ENCODE measurements at places on chromosomes 5 and 9. TPM values are rescaled to one million over a fixed set of nuclear protein-coding genes. Genes with fewer than 3 reads are reported as not detected.

Gene SMC2
- polyA plus RNA-seq: 21.3 TPM

Gene IL13
- not detected for polyA plus RNA-seq

Gene IRX2
- polyA plus RNA-seq: 0.58 TPM

Gene PCDHGC5
- 1.1 TPM for polyA plus RNA-seq

Gene ZNF189
- polyA plus RNA-seq: 19.8 TPM

Gene WDR31
- polyA plus RNA-seq: 2.3 TPM

Gene PCDHA10
- 0.25 TPM for polyA plus RNA-seq

Gene PCDHGA3
- polyA plus RNA-seq: 1.0 TPM

Gene INSL4
- not detected for polyA plus RNA-seq

Gene IFNA14
- polyA plus RNA-seq: not detected

Gene CYLC2
- not detected for polyA plus RNA-seq

Gene KIF4B
- polyA plus RNA-seq: not detected

DNA sequence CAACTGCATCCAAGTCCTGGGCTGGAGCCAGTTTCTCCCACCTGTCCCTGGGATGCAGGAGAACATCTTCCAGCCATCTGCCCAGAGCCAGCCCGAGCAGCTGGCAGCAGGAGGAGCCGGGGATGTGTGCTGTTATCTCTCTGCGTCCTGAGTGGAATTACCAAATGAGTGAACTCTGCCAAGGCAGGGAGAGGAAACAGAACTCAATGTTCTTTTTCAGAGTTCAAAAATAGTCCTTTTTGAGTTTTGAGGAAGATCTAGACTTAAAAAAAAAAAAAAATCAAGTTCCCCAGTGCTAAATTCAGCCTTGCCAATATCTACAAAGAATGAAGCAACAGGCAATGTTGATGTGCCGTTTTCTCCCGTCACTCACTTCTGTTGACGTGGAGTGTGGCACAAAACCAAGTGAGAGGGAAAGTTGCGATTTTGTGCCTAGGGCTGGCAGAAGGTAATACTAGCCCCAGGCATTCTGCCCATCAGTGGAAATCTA lies 56.2 kb downstream of the TMOD1 start:
- no peak for DNase-seq

- DNase-seq: no peak
Observed at GRCh38 chr5:37769840-37770239, 70.0 kb downstream of the GDNF start.

GRCh38 chr5:41325074-41325473 lies 111.7 kb upstream of the C6 start:
- DNase-seq: no peak

DNA sequence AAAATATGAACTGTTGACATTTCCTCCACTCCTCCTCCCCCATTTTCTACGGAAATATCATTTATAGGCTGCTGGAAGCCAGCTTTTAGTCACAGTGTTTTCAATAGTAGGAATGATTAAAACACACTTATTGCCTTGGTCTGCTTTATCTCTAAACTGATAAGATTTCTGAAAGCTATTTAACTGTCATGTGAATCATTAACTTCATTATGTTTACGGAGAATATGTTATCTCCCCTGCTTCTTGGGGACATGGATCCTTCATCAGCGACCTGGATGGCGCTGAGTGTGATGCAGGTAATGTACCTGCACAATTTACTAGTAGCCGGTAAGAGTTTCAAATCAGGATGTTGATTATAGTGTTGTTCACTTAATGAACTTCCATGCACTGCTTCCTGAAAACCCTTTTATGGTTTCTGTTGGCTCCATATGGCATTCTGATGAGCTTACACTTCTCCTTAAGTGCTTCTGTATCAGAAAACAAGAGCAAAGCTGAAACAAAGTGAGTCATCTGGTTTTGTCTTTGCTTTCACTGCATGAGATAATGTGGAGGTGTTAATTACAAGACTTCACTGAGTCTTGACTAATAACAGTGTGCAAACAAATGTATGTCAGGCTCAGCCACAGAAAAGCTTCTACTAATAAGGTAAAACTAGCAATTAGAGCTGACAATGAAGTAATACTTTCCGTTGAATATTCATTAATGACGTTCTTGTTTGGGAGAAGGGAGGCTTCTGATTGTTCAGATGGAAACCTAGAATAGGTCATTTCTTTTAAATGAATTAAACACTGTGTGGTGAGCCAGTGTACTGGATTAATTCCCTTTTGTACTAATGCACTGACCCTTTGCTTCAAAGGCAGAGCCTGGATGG lies 162.4 kb upstream of the ZNF608 start:
- DNase-seq: no peak

GRCh38 chr9:1008216-1008615 lies 31.8 kb downstream of the DMRT3 start:
- no peak for DNase-seq

DNA sequence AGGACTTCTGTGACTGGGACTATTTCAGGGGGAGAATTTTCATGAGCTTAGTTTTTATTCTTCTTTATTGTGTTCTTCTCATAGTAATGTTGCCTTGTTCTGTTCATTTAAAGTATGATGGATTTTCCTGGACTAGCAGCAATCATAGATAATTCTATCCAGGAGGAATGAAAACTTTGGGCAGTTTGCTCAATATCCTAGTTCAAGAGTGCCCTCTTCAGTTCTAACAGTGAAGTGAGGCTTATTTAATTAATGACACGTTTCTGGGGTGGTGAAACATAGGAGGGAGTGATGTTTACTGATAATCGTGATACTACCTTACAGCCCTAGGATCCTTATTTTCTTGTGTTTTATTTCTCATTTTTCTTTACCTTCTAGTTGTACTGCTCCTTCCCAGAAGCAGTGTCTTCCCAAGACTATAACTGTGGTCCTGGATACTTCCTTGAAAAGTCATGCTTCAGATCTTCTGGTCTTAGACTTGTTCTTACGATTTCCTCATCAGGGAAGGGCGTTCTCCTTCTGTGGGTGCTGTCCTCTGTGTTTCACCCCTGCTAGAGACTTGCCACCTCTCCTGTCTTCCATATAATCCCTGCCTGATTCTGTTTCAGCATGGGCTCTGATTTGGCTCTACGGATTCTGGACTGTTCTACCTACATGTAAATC lies 57.4 kb downstream of the CFAP95 start:
- no peak for DNase-seq

DNA sequence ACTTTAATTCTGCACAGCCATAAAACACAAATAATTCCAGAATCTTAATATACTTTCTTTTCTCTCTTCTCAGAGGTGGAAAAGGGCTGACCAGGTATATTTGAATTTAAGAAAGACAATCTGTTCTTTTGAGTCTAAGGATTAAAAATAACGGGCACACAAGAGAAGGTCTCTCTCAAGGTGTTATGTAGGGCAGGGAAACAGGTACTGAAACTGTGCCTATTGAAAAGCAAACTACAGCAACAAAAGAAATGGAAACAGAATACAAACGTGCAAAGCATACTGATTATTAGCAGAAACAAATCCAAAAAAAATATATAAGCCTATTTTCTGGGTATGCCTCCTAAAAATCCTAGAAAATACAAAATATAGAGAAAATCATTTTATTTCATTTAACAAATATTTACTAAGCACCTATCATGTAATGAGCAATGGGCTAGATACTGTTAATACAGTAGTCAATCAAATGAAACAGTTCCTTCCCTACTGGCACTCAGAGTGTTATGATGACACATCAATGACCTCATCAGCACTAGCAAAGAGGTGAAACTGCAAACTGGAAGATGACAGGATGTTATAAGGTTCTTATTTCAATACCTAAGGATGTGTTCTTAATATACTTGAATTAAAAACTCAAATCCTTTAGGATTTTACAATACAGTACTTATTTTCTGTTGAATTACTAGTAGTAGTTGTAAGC lies 87.7 kb downstream of the AUH start:
- DNase-seq: no peak

GRCh38 chr5:141560725-141561483 lies 57.9 kb downstream of the DIAPH1 start:
- peak; percentile 95 for DNase-seq

DNA sequence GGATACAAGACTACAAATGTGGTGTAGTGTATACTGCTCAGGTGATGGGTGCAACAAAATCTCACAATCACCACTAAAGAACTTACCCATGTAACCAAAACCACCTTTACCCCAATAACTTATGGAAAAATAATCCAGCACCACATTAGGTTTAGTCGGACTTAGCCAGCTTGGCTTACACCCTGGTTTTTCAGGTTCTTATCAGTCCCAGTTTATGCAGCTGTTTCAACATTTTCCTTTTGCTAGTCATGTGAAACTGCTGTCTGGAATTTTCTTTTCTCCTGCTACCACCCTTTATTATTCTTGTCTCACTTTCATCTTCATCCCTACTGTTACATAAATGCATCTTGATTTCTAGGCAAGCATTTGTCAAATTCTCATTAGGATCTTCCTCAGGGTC lies 51.5 kb downstream of the STK32A start:
- DNase-seq: no peak

DNA sequence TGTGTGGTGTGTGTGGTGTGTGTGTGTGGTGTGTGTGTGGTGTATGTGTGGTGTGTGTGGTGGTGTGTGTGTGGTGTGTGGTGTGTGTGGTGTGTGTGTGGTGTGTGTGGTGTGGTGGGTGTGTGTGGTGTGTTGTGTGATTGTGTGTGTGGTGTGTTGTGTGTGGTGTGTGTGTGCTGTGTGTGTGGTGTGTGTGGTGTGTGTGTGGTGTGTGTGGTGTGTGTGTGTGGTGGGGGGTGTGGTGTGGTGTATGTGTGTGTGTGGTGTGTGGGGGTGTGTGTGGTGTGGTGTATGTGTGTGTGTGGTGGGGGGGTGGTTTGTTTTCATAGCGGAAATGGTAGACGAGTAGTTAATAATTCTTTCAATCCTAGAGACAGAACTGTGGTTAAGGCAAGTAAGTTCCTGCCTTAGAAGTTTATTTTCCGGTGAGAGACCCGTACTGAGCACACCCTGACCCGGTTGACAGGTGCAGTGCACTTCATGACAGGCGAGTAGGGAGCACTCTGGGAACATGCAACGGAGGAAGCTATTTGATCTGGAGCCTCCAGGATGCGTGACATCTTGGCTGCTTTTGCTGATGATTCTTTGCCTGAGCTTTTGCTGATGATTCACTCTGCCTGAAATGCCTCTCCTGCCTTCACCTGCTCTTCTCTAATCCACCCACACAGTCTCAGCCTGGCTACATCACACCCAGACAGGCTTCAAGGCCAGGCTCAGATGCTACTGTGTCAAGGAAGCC lies 21.7 kb upstream of the FAT2 start:
- no peak for DNase-seq

DNA sequence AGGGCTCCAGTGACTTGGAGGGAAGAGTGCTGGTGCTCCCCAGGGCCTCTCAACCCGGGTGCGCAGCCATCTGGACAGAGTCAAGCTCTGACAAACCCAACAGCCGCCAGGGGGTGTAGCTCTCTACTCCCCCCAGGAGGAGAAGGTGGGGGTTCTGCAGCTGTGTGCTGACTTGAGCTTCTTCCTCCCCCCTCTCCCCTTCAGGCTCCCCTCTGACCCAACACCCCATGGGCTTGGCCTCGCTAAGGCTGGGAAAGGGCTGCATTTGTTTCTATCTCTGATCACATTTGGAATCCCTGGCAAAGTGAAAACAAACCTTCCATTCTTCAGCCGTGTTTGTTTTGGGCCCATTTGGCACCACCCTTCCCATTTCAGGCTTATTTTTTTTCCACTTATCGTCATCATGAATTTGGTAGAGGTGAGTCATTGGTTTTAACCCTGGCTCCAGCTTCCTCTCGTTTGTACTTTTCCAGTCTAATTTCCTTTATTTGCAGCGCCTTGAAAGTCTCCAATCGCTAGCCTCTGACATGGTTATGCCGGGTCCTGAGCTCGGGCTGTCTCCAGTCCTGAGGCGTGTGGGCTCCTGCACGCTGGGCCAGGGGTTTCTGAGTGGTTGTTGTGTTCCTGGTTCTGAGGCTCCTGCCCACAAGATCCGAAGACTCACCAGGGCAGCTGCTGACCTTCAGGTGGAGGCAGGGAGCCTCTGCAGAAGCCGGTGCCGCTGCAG lies 36.1 kb downstream of the DAP start:
- no peak for DNase-seq

GRCh38 chr9:129270205-129270604 lies 92.1 kb upstream of the IER5L start:
- no peak for DNase-seq

GRCh38 chr9:20854444-20854843 lies 170.4 kb downstream of the FOCAD start:
- DNase-seq: no peak

DNA sequence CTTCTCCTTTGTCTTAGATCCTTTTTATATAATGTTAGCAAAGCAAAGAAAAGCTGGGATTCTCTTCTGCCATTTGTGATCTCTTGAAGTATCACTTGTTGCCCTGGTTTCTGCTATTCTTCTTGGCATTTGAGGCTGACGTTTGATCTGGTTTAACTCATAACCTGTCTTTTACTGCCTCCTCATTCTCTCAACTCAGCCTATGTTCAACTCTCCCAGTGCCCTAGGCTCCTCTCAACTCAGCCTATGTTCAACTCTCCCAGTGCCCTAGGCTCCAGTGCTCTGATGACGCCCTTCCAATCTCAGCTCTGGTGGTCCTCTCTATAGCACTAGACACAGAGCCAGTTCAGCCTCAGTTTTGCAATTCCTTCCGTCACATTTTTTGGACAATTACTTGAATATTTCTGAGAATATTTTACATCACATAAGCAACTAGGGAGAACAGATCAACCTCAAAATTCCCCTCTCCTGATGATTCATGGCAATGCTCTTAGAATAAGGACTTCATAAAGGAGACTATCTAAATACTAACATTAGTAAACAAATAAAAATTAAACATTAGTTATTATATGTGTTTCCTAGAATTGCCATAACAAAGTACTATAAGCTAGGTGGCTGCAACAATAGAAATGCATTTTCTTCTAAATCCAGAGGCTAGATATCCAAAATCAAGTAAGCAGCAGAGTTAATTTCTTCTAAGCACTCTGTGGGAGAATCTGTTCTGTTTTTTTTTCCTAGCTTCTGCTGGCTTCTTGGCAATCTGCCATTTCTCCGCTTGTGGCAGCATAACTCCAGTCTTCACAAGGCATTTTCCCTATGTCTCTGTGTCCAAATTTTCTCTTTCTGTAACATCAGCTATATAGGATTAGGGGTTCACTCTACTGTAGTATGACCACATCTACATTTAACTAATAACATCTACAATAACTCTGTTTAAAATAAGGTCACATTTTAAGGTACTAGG lies 662.1 kb upstream of the FTMT start:
- DNase-seq: no peak

- no peak for DNase-seq
Observed at GRCh38 chr9:126521551-126521950, 92.2 kb upstream of the LMX1B start.

DNA sequence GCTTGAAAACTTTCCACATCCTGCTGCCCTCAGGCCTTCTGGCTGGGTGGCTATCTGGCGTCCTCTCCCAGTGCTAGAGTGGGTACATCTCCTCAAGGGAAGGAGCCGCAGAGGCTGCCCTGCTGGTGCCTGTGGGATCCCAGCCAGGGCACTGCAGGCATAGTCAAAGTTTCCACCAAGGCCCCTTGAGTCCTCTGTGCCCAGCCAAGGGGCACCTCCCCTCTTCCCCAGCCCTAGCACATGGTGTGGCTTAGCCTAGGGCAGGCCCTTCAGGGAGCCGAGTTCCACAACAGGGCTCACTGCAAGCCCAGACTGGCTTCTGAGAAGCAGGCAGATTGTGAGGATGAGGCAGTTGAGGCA lies 103.2 kb downstream of the RGS3 start:
- no peak for DNase-seq

GRCh38 chr9:95874989-95875304 lies 544 bp upstream of the ERCC6L2 start:
- DNase-seq: peak; percentile 69
